ENCODE measurements at places on chromosomes 4 and X.

- DNase-seq = no peak
Observed at GRCh38 chrX:103155201-103155600, 59.7 kb upstream of the BEX4 start.

DNA sequence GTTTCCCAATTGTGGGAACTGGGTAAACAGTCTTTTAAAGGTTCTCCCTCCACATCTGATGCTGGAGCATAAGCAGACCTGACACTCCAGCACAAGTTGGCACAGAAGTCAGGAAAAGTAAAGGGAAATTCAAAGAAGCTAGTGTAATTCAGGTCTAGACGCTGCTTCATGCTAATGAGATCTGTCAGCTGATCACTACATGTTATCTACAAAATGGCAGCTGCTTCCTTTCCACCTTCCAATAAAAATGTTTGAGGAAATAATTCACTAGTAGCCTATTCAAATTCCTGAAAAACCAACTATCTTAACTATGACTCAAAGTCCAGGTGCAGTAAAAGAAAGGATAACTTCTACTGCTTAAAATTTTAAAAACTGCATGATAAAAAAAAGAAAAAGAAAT, 29.3 kb downstream of the DCAF8L2 start:
- DNase-seq = no peak

GRCh38 chr4:183522821-183523220, 18.0 kb downstream of the ING2 start:
- DNase-seq = no peak

DNA sequence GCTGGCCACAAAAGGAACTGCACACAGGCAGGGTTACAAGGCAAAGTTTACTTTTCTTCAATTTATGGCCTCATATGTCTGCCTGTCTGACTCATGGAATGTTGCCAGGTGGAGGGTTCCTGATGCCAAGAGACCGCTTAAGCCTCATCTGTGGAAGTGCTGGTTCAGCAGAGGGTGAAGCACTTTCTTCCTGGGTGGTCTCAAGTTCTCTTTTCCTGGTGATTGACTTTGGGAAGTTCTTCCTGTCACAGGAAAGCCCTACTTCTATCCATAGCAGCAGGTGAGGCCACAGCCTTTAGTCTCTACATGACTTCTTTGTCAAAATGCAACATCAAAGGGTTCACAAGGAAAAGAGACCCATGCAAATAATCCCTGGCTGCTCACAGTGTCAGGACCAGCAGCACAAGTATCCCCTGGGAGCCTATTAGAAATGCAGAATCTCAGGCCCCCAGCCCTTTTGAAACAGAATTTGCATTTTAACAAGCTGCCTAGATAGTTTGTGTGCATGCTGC, 81.4 kb upstream of the IGFBP7 start:
- no peak for DNase-seq

GRCh38 chr4:8303081-8303480, 33.5 kb downstream of the HTRA3 start:
- DNase-seq = no peak

DNA sequence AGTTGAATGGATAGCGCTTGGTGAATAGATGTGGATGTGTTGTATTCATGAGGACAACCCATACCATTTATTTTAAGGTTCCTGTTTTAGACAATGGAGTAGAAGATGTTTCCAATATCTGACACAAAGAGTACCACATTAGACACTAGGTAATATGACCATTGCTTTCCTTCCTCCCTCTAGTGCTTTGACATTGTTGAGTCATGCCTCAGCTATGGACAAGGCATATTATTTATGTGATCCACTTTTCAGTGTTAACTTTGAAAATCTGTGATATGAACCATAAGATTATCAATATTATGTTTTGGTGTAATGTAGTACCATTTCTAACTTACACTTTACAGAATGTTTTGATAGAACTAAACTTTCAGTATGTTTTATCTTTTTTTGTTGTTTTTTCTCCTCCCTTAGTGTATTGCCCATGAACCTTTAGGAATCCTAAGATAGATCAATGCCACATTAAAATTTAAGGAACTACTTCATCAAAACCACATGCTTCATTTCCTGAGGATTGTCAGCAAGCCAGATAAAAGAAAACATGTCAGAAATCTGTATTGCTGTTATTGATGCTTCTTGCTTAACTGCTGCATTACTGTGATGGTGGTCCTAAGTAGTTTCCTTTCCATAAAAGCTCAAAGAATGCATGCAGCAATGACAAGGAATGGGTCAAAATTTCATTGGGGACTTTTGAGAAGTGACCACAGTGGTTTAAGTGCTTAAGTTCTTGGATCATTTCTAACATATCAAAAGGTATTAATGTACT, 105.0 kb downstream of the PCDH7 start:
- DNase-seq = no peak

- DNase-seq = no peak
Observed at GRCh38 chr4:108560616-108561015, 59.8 kb upstream of the RPL34 start.

- no peak for DNase-seq
Observed at GRCh38 chr4:152586668-152587067, 50.8 kb upstream of the FBXW7 start.

- no peak for DNase-seq
Observed at GRCh38 chrX:39984191-39984956, 113.4 kb downstream of the BCOR start.

DNA sequence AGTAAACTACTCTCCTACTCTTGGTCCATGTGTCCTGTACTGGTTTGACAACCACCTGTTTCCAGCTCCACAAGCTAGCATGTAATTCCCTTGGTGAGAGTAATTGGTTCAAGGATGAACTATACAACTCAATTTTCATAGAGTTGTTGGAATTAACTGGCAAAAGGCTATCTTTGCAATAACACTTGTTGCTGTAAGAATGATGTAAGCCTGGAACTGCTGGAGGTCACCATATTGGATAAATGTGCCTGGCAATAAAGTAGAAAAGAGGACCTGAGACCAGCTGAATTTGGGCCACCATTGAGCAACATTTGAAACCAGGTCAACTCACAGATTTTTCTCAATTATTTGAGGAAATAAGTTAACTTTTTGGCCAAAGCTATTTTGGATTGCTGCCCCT, 175.5 kb downstream of the CAMK2D start:
- no peak for DNase-seq

GRCh38 chr4:154343651-154344050, 147.9 kb downstream of the DCHS2 start:
- DNase-seq = no peak

GRCh38 chr4:168884251-168885124, 125.6 kb downstream of the CBR4 start:
- no peak for DNase-seq

DNA sequence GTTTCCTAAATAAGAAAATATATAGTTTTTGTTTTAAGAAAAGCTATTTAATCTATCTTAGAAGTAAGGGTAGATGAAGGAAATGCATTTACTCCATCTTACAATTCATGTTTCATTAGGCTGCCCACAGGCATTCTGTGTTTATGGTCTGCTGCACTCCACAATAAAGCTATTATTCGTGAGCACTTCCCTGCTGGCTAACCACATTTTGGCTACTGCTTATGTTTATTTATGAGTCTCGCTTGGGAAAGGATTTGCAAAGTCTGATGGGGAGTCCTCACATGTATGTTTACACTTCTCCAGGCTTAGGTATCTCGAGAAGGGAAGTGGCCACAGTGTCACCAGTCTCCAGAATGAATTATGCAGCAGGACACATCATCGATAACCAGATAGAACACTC, 260.8 kb upstream of the VCX start:
- no peak for DNase-seq

DNA sequence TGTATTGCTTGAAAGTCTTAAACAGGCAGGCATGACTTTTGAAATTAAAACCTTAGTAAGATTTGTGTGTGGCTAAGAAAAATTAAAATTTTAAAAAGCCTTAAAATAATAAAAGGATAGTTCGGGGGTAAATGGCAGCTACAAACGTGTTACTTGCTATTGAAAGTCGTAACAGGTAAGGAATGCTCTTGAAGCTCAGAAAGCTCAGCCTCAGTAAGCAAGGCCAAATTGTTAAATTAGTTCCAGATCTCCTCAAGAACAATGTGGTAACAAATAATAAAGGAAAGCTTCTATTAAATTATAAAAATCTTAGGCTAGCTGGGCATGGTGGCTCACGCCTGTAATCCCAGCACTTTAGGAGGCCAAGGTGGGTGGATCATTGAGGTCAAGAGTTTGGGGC, 25.5 kb downstream of the PRMT9 start:
- no peak for DNase-seq

DNA sequence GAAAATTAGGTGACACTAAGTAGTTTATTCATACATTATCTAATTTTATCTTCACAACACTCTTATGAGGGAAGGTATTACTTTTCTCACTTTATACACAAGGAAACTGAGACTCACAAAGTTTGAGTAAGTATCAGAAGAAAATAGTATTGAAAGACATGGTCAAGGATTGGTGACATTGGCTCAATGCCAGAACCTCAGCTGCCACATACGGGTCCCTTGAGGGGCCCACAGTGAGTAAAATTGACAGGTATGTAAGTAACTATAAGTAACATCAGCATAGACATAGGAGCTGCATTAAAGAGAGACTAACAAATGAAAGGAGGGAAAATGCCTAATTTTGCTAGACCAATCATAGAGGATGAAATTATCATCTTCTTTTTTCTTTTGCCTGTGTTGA, 134.1 kb downstream of the COX18 start:
- DNase-seq = no peak

- DNase-seq = no peak
Observed at GRCh38 chr4:179353786-179354185, 1911.5 kb upstream of the AGA start.

DNA sequence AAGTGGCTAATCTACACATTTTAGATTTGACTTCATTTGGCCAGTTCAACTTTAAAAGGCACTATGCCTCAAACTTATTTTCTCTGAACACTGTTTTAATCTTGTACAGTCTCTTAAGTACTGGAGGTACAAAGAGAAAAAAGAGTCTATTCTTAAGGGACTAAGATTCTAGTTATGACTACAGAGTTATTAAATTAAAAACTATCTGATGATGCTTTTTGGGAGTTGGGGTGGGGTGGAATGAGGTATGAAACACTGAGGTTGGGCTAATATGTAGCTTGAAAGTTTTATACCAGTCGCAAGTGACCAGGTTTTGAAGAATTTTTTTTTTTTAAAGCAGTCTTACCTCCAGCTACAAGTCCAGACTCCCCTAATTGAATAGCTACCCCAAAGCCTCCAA, 17.7 kb upstream of the GPR34 start:
- DNase-seq = no peak

DNA sequence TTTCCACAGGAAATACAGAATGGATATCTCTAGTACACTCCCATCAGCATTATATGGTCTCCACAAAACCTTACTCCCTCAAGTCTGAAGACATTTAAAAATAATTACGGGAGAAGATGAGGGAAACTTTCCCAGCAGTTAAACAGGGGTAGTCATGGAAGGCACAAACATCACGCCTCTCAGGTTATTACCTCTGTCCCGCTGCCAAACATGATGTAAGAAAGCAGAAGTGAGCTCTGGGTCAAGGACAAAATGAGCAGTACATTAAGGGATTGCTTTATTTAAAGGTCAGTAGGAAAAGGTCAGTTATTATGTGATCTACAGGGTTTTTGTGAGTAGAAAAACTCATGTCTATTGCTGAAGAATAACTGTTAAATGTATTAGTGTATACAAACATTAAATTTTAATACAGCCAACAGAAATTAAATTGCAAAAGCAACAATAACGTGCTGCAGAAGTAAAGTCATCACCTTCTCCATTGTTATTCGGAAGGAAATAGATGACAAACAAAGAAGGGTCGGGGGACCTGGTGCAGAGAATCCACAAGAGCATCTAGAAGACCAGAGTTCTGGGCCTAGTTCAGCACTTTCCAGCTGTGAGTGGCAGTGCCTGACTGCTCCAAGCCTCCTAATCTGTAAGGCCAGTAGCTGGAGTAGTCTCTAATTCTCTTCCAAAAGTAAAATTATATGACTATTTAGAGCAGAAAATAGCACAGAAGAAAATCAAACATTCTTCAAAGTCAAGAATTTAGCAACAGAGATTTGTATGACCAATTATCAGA, 171.2 kb downstream of the PPP3CA start:
- no peak for DNase-seq

GRCh38 chr4:8645753-8646124, 53.2 kb downstream of the CPZ start:
- DNase-seq = no peak

DNA sequence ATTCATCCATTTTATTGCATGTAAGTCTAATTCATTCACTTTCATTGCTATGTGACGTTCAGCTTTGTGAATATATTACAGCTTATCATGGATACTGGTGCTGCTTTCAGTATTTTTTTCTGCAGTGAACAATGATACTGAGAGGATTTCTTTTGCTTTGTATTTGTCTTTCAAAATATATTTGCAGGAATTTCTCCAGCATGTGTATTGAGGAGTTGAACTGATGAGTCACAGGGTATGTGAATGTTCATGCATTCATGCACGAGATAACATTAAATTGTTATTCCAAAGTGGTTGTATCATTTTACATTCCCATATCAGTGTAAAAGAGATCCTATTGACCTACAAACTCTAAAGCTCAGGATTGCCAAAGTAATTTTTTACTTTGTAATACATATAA, 283.8 kb upstream of the ARSJ start:
- DNase-seq = no peak

DNA sequence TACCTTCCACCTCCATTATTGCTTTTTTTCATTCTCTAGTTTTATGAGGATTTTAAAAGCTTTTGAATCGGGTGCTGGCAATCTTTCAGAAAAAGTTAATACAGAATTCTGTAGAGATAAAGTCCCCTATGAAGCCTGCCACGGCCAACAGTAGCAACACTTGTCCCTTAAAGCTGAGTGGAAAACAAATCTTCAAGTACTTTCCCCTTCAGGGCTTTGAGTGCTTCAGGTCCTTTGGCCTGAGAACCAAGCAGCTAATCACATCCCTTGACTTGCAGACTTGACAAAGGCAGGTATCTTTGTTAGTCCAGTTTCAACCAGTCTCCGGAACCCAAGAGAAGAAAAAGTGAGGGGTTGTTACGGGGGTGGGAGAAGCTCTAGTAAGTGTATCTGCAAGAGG, 144.4 kb downstream of the ATG4A start:
- DNase-seq = no peak

- DNase-seq = no peak
Observed at GRCh38 chr4:26687728-26688127, 103.8 kb downstream of the TBC1D19 start.
